ENCODE measurements at places on chromosomes 2 and 18. TPM values are rescaled to one million over a fixed set of nuclear protein-coding genes. Genes with fewer than 3 reads are reported as not detected.

DNA sequence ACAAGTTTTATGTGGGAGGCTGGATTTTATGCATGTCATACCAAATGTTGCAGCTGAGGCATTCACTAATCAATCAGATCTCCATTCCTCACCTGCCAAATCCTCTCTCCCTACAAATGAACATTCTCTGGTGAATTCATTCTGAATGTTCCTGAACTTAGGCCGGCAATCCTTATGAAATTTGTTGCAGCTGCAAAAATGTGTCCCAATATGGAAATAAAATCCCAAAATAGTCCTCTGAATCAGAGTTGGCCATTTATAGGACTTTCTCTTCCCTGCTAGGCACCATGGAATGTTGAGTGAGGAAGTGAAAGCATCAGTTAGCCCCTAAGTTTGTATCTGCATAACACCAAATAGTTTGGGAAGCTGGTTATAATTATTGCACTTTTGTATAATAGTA, 25.6 kb downstream of the GCA start:
- no peak for DNase-seq

GRCh38 chr2:82795446-82795845, 1663.6 kb downstream of the SUCLG1 start:
- DNase-seq: no peak

GRCh38 chr2:178072383-178073301, at the start of gene PDE11A:
Gene PDE11A, minus strand, starts transcription at chr2:178072777. Its CDS starts 340 bp downstream, at chr2:178072437.
- peak; percentile 32 for DNase-seq

GRCh38 chr18:55248495-55248894, 289.2 kb upstream of the CCDC68 start:
- no peak for DNase-seq

The SERPINB8 gene
- total RNA-seq: 1.1 TPM

GRCh38 chr2:43934567-43934966, 61.2 kb downstream of the LRPPRC start:
- DNase-seq: no peak

The ANKRD53 gene
- total RNA-seq: 0.62 TPM

GRCh38 chr2:171702781-171703556, 15.7 kb downstream of the DYNC1I2 start:
- DNase-seq: no peak

DNA sequence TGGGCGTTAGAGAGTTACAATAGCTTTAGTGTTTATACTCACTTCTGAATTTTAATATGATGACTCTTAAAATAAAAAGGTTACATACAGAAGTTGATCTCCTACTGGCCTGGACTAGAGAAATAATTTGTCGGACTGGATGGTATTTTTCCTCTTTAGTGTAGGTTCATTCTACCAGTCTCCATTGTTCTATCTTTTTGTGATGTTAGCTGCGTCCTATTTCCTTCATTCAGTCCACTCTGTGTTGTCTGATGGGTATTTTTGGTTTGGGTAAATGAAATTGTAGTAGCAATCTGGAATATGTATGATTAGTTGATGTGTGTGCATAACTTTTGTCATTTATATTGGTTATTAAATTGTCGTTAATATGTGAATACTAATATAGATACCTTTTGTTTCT, 5.3 kb downstream of the DDX1 start:
- no peak for DNase-seq

- no peak for DNase-seq
Measured at GRCh38 chr2:8168876-8169424, 512.9 kb upstream of the ID2 start.

DNA sequence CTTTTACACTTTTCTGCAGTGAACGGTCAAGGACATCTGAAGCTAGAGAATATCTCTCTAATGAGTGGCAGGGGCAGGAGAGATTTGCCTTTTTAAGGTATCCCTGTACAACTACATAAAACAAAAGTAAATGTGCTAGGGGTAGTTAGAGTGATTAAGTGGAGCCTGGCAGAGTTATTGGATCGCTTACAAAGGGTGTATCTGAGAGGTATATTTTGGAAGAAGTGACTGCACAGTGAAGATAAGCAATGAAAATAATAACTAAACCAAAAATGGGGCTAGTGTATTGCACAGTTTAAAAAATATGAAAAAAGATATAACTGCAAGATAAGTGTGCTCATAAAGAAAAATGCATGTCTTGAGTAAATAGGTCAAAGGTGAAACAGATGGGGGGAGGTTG, 193.5 kb upstream of the EPC2 start:
- no peak for DNase-seq

The LCT gene
- total RNA-seq: not detected

The TMEM200C gene
- total RNA-seq: 16.4 TPM

DNA sequence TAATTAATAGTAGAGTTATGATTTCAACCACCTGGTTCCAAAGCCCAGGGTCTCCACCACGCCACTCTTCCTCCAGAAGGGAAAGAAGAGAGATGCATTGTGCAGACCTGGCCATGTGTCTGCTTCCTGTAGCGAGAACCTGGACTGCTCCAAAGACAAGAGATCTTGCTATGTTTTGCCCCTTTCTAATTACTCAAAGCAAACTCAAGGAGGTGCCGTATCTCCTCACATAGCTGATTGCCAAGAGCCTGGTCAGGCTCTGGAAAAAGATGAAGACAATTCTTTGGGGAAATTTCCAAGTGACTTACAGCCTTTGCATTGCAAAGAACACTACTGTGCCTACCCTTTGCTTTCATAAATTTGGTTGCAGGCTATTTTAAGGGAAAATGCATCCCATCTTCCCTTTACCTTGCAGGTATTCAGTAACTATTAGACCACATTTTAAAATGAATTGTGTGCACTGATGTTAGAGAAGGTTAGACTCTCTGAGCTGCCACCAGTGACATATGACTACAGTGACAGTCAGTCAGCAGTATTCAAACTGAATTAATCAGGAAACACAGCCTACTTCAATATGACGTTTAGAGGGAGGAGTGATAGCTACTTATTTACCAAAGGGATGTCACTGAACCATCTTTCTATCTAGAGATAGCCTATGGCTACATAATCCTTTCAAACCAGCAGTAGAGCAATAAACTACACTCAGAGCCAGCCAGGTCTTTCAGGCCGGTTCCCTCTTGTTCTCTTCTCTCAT, 842.1 kb upstream of the FANCL start:
- no peak for DNase-seq

GRCh38 chr18:36769611-36770314, 59.0 kb downstream of the TPGS2 start:
- DNase-seq: no peak

DNA sequence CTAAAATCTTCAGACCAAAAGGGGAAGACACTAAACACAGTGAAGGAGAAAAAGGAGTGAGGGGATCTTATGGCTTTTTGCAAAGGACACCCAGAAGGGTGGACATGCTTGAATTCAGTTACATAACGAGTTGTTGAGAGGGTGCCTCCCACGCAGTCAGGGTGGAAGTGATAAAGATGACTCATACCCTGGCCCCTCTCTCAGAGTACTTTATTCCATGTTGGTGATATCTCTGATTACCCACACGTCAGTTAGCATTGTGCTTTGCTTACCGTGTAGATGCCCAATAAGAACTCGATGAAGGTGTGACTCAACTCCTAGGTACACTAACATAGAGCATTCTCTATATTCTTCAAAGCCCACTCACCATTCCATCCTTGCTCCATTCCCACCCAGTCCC, 44.4 kb downstream of the EN1 start:
- DNase-seq: no peak

- no peak for DNase-seq
Measured at GRCh38 chr2:2254206-2254605, 76.9 kb downstream of the MYT1L start.

DNA sequence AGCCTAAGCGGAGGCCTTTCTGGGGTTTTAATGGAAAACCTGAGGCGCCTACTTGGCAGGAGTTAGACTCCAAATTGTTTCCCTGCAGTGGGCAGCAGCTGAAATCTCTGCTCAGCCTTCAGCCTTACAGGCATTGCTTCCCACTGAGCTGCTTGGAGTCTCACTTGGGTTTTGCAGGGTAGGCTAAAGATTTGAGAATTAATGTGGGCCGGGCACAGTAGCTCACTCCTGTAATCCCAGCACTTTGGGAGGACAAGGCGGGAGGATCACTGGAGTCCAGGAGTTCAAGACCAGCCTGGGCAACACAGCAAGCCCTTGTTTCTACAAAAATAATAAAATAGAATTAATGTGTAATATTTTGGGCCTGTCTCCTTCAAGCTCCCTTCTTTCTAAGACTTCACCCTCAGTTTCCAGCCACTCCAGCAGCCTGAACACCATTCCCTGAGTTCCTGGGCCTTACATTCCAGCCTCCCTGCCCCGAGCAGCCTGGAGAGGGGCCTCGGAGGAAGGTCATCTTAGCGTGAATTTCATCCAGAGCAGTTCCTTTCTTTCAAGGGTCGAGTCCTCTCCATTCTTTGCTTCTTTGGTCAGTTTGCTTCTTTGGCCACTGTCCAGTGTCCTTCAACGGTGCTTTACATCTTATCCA, 9.1 kb upstream of the RAB17 start:
- no peak for DNase-seq

The SMIM21 gene
- not detected for total RNA-seq

The SPP2 gene
- not detected for total RNA-seq

The CNTNAP5 gene
- 41.0 TPM for total RNA-seq

- DNase-seq: peak; percentile 12
Measured at GRCh38 chr2:219912491-219912921, 285.1 kb downstream of the SLC4A3 start.

GRCh38 chr2:240436683-240437550, 1.5 kb downstream of the GPC1 start:
- DNase-seq: no peak

The PSMA8 gene
- total RNA-seq: not detected

GRCh38 chr2:73009177-73009839, 62.2 kb downstream of the SFXN5 start:
- no peak for DNase-seq

DNA sequence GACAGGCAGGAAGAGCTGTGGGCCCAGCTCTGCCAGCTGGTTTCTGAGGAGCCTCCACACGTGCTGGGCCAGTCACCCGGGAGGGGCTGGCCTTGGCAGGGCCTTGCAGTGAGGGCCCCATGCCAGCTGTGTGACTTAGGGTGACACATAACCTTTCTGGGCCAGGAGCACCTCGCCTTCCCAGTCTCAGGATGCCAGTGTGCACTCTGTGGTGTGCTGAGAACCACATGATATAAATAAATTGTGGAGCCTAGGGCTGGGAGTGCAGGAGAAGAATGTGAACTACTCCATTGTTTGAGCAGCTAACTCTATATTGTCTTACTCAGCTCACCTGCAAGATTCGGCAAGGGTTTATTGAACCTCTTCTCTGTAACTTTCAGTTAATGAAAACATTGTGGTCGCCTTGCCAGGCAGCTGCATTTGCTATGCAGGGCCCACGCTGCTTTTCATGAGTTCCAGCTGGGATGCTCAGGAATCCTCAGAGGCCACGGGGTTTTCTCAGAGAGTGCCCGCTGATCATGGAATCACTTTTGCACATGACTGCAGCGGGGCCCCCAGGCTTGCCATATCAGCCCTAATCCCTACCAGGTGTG, 222.3 kb downstream of the SH3RF3 start:
- DNase-seq: no peak

- no peak for DNase-seq
Measured at GRCh38 chr2:25305775-25306174, 36.0 kb downstream of the DNMT3A start.

- DNase-seq: no peak
Measured at GRCh38 chr2:233367586-233367985, 13.3 kb downstream of the DGKD start.

The TRAK2 gene
- 47.3 TPM for total RNA-seq

The DSG1 gene
- total RNA-seq: 0.16 TPM

The VWC2L gene
- total RNA-seq: 20.9 TPM

Data from occipital lobe (tissue), 3 donors.